ENCODE measurements at places on chromosomes 12 and 14. TPM values are rescaled to one million over a fixed set of nuclear protein-coding genes. Genes with fewer than 3 reads are reported as not detected.
A peak's percentile ranks its signal among the peaks of the same experiment; 100 is the strongest.

- DNase-seq: no peak
Observed at GRCh38 chr12:79643821-79644220, 46.9 kb downstream of the PAWR start.

GRCh38 chr12:32134101-32134888 lies 27.6 kb downstream of the BICD1 start:
- peak; percentile 83 for DNase-seq

GRCh38 chr14:94676495-94677185 lies 64.4 kb downstream of the SERPINA3 start:
- DNase-seq: no peak

DNA sequence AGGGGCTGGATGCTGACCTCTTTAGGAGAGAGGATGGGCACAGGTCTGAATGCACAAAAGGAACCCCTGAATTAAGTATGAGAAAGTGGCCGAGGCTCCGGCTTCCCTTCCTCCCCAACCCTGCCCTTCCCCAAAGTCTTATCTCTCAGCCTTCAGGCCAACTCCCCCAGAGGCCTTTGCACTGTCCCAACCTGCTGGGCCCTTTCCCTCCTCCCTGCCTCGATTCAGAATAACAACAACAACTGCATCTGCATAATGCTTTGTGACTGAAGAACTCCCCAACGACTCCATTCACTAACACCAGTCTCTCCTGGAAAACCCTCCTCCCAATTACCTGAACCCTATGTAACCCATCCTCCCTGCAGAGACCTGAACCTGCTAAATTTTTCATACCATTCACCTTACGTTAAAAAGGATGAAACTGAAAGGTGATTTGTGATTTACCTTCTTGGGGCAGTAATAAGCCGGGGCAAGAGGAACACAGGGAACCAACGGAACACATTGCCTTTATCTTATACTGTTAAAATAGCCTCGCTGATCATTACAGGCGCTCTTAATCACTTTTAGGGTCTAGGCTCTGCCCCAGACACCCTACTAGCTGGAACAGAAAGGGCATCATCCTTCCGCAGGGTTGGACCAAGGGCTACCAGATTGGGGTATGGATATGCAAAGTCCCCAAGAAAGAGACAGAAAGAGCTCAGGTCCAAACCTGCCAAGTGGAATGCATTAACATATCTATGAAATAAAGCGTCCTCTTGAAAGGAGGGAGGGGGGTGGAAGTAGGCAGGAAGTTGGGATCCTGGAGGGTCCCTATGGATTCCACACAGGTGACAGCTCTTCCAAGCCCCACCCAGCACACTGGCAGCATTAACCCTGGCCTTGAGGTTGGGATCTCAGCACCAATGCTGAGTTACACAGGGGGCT lies 24.2 kb upstream of the FOXN3 start:
- DNase-seq: no peak

- peak; percentile 91 for DNase-seq
Observed at GRCh38 chr14:68981539-68981976, 2.5 kb upstream of the ACTN1 start.

- DNase-seq: no peak
Observed at GRCh38 chr14:55118761-55119160, 10.3 kb upstream of the LGALS3 start.

GRCh38 chr12:58575256-58575655 lies 345.0 kb downstream of the LRIG3 start:
- peak; percentile 94 for DNase-seq

GRCh38 chr12:65511912-65512311 lies 233.4 kb downstream of the MSRB3 start:
- DNase-seq: no peak

GRCh38 chr12:7093892-7094291 lies 1.6 kb upstream of the C1R start:
- no peak for DNase-seq

GRCh38 chr14:76126076-76126475 lies 25.6 kb upstream of the GPATCH2L start:
- no peak for DNase-seq

DNA sequence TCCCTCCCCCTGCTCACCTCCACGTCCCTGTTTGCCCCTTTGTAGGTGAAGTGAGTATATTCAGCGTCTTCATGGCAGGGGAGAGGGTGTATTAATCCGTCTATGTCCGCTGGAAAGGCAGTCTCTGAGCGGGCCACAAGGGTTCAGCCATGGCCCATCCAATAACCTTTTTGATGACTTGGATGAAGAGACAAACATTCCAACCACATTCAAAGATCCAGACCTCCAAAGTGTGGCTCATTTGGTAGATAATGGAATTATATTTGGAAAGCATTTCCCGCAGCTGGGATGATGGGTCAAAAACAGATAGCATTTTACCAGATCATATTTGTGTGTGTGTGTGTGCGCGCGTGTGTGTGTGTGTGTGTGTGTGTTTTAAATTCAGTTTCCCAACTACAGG lies 345.9 kb downstream of the DPF3 start:
- no peak for DNase-seq

DNA sequence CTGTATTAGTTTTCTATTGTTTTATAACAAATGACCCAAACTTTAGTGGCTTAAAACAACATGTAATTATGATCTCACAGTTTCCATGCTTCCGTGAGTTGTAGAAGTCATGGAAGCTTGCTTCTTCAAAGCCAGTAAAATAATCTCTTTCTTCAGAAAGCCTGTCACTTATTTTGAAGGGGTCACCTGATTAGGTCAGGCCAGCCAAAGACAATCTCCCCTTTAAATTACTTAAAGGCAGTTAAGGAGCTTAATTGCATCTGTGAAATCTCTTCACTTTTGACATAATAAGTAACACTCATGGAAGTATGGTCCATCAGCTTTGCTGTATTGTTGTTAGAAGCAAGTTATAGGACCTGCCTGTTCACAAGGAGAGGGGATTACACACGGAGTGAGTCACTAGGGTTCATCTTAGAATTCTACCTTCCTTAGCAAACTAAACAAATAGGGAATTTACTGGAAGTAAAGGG lies 89.8 kb downstream of the FAR2 start:
- DNase-seq: peak; percentile 34

GRCh38 chr12:131021154-131021541 lies 67.4 kb downstream of the ADGRD1 start:
- no peak for DNase-seq

GRCh38 chr12:54442961-54443360 lies 23.9 kb upstream of the ITGA5 start:
- no peak for DNase-seq

GRCh38 chr12:67263471-67263870 lies 5.7 kb upstream of the CAND1 start:
- no peak for DNase-seq

The MIPOL1 gene
- 5.9 TPM for total RNA-seq

The BTBD6 gene
- 31.4 TPM for total RNA-seq

The KCNK10 gene
- not detected for total RNA-seq

The SLC25A47 gene
- not detected for total RNA-seq

The TOMM20L gene
- total RNA-seq: not detected

The AMDHD1 gene
- under 0.01 TPM for total RNA-seq

The RILPL2 gene
- 2.2 TPM for total RNA-seq

The CLEC9A gene
- total RNA-seq: not detected

The RDH12 gene
- total RNA-seq: not detected
